M059J (cell line): ENCODE measurements at places on chromosomes 4 and X.

DNA sequence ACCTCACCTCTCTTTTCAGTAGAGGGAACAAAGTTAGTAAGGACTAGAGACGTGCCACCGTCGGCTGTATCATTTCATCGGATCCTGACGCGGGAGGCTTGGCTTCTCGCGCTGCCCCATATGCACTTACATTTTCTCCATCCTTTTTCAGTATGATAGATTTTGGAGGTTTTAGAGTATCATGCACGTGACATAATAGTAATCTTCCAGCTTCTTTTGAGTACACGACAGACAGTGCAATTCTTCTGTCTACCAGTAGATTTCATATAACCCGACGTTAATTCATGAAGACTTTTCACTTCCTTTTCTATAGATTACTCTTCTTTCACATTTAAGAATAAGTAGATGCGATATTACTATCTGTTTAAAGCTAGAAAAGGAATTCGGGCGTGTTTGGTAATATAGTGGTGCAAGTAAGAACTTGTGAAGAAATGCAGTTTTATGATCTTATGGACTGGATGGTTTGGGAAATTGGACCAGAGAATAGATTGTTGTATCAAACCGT, 1.0 kb downstream of the CDS1 start:
- DNase-seq, result no peak

DNA sequence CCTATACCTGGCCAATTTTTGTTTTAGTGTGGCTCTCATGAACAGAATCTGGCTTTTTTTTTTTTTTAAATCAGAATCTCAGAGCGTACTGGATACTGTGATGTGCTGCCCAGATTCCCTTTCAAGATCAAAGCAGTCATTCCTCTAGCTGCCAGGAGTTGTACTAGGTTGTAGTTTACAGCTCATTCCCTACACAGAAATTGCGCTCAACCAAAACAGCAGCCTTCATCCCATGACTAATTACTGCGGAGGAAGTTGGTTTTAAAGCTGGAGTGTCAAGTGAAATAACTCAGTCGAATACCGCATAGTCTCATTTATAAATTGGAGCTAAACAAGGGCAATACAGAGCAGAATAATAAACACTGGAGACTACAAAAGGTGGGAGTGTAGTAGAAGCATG, 12.2 kb upstream of the TMPRSS11B start:
- DNase-seq, result no peak

GRCh38 chr4:156829201-156829873, 142.3 kb downstream of the PDGFC start:
- peak; percentile 27 for DNase-seq

DNA sequence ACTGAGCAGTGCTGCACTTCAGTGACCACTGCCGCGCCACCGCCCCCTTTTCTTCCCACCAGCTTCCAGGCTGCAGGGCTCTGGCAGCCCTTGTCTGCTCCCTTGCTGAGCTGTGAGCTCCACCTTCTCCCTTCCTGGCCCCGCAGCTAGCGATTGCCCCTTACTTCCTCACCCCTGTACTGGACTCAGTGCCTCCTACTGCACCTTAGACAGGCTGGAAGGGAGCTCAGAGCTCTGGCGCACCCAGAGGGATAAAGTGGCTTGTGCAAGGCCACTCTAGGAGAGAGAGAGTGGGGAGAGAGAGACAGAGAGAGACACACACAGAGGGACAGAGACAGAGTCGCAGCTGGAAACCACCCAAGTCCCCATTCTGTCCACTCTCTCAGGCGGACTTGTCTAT, 6.0 kb downstream of the RASL11B start:
- no peak for DNase-seq

DNA sequence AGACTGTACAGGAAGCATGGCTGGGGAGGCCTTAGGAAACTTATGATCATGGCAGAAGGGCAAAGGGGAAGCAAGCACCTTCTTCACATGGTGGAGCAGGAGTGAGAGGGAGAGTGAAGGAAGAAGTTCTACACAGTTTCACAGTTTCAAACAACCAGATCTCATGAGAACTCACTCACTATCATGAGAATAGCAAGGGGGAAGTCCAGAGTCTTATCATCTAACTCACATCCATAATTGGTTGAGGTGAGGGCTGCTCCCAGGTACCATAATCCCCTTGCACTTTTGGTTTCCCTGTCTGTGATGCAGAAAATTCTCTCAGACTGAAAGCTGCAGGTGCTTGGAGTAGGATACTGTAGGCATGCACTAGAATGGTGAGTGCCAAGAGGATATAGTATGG, 233.8 kb upstream of the CPEB2 start:
- no peak for DNase-seq

DNA sequence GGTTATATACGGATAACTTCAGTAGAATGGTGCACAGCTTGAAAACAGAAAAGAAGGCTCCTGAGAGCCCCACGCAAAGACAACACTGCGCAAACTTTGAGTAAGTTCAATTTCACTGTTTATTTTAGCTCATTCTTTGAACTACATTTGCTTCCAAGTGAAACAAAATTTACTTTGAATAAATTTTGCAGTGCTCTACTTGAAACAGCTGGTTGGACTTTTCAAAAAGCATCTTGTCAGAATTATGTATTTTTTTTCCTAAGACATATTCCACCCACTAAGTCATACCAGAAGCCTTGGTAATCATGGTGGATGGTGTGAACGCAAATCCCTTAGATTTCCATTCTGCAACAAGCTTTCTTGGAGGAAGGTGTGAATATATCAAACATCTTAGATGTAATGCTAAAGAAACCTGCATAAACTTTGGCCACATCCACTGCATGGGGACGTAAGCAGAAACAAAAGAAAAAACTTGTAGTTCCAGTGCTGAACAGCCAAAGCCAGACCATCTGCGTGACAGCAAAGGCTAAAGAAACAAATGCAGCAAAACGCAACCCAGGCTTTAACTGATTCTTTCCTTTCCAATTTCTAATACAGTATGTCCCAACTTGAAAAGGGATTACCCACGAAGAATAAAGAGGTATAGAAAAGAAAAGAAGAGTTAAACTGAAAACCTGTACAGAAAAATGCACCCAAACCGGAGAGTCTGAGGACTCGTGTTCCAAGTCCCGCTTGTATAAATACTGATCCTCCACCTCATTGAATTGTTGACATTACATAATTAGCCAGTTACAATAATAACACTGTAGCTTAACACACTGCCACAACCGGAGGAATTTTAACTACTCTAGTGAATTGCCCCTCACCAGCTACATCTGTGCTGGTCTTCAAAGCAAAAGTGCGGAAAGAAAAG, 90.9 kb downstream of the SH3RF1 start:
- DNase-seq, result no peak
